GM19239 (cell line): ENCODE measurements at places on chromosomes 4 and X.

DNA sequence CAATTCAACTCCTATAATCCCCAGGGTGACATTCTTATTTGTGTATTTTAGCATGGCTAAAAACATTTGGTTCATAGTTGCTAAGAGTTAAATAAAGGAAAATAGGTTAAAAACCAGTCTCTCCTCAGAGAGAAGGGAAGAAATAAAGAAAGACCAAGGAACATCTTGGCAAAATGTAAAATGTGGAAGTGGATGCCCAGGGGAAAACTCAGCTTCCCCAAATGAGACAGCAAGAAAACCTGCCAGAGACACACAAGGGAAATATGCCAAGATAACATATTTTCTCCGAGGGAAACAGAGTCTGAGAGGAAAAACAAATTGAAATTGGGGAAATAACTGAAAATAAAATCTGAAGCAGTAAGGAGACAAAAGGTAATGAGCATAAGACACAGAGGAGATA is 1569.3 kb downstream of the PCDH18 start:
- no peak for DNase-seq

DNA sequence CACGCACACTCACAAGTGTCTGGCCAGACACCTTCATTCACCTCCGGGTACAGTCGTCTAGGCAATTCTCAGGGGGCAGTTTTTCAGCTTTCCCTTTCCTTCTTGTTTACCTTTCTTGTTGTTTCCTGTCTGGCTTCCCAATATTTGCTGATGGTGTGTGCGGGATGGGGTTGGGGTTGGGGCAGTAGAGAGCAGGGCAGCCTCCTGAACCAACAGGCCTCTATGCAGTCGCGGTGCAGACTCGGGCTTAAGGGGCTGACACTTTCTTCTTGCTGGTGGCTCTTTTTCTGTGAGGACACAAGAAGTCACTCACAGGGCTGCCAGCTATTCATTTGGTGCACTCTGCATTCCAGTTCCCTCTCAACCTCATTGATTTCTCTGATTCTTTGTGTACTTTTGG is 56.4 kb downstream of the NBDY start:
- DNase-seq = no peak

DNA sequence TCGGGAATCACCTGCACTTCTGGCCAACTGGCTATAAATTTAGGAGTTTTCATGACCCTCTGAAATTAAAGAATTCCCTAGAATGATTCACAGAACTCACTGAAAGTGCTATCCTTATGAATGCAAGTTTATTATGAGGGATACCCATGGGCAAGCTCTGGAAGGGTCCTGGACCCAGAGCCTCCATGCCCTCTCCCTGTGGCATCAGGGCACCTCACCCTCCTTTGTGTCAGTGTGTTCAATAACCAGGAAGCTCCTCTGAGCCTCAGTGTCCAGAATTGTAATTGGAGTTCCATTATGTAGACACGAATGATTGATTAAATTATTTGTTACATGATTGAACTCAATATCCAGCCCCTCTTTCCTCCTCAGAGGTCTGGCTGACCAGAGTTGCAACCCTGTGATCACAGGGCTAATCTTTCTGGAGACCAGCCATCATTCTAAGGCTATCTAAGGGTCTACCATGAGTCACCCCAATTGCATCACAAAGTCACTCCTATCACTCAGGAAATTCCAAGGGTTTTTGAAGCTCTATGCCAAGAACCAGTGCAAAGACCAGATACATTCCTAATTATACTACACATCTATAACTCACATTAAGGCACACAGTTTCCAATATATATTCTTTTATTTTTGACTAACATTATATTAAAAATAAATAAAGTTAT is 8.9 kb downstream of the ANXA3 start:
- no peak for DNase-seq

DNA sequence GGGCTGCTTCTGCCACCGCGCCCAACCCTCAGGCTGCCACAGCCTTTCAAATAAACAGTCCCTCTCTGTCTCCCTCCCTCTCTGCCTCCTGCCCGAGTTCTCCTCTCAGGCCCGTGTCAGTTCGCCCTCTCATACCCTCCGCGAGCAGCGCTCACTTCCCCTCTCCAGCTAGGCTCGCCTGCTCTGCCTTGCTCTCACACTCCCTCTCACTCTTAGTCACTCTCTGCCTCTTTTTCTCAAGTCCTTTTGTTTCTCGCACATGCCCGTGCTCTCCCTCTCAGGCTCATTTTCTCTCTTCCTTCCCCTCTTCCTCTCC is 3.2 kb downstream of the EFNB1 start:
- DNase-seq = no peak

DNA sequence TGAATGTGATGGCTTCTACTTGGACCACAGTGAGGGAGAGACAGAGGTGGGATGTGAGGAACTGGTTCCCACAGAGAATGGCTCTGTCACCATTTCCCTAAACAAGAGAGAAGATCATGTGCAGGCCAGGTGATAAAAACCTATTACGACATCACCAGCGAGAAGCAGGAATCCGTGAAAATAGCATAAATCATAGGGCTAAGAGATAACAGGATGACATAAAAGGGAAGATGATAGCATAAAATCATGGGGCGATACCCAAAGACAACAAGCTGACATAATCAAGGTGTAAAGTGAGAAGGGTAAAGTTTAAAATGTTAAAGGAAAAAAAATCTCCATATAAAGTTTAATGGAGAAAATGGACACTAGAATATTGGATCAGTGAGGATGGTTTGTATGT is 205.5 kb upstream of the SLIT2 start:
- no peak for DNase-seq

GRCh38 chr4:110639207-110640090 is 16.6 kb upstream of the PITX2 start:
- no peak for DNase-seq

GRCh38 chr4:8741513-8742226 is 130.0 kb downstream of the HMX1 start:
- no peak for DNase-seq

- DNase-seq = no peak
Observed at GRCh38 chrX:39203427-39203826, 402.2 kb downstream of the MID1IP1 start.

DNA sequence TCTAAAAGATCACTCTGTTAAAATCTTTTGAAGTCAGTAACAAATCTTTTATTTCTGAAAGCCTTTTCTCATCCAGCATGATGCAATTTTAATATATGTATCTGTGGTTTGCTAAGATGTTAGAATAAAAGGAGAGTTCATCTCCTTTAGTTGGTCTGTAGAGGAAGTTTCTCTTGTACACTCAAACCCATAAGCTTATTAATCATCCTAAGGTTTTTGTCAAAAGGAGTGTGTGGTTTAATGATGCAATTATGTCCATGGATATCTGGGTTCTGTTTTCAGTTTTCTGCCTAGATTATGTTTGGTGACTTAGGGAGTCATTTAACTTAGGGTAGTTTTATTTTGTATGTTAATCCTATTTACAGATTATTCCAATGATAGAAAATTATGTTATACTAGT is 52.1 kb upstream of the NDST4 start:
- DNase-seq = no peak

DNA sequence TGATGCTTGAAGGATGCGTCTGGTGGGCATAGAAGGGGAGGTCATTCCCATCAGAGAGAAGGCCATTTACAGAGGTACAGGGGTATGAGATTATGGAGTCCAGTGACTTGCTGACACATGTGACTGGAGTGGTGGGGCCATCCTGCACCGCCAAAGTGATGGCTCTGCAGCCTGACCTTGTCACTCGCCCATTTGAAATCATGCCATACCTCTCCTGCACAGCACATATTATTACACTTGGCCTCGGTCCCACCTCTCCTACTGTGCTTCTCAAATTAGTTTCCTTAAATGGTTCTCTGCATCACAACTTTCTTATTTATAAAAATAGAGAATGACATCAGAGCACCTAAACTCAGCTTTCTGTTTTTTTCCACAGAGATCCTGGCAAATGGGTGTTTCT is 60.7 kb upstream of the HAND2 start:
- no peak for DNase-seq

DNA sequence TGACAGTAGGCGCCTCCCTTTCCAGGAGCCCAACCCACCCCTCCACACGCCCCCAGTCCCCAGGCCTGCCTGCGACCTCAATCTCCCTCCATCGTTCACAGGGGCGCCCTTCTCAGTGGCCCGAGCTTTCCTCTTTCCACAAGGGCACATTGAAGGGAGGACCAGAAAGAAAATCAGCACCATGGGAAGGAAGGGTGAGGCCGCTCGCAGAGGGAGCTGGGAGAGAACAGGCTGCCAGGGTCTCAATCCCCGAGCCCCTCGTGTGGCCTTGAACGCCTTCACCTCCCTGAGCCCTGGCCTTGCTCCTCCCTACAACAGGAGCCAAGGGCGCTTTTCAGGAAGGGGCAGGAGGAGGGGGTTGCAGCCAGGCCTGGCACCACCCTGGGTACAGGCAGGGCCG is 66.5 kb downstream of the WFS1 start:
- DNase-seq = no peak

GRCh38 chrX:145613894-145614293 is 203.7 kb upstream of the SLITRK2 start:
- no peak for DNase-seq
